Stimulated activated CD4-positive, alpha-beta T cell treated with anti-CD3 and anti-CD28 coated beads, Interleukin-15, amount 100 ng/mL, for 24 hours (primary cell): ENCODE measurements at places on chromosomes 2 and 18.

- DNase-seq, result no peak
Measured at GRCh38 chr18:37309059-37309458, 256.5 kb downstream of the CELF4 start.

DNA sequence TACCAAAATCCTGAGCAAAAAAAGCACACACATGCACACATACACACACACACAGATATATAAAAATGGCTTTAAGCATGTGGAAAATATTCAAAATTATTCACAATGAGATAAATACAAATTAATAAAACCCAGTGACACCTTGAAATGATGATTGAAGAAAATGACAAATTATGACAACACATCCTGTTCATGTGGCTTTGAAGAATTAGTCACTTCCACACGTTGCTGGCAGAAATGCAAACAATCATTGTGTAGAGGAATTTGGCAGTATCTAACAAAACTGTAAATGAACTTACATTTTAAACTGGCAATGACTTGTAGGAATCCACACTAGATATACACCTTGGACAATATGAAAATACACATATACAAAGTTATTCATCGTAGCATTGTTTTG lies 95.8 kb upstream of the RGPD4 start:
- no peak for DNase-seq

- no peak for DNase-seq
Measured at GRCh38 chr2:19793132-19793750, 108.5 kb downstream of the TTC32 start.

DNA sequence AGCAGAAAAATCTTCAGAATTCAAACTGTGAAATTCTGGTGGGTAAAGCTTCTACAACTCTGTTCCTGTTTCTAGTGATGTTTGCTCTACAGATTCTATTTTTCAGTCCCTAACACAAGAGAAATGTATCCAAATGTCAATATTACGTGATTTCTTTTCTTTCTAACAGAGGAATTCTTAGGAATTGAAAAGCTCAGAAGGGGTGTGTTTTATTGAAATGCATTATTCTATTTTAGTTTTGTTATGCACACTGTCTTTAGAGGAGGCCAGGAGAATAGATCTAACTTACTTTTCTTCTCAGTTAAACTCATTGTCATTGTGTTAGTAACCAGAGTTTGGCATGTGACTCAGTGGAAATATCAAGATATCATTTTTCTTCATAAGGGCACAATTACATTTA lies 62.4 kb downstream of the MTX2 start:
- no peak for DNase-seq

- DNase-seq, result no peak
Measured at GRCh38 chr2:197885587-197885986, 81.2 kb downstream of the PLCL1 start.

DNA sequence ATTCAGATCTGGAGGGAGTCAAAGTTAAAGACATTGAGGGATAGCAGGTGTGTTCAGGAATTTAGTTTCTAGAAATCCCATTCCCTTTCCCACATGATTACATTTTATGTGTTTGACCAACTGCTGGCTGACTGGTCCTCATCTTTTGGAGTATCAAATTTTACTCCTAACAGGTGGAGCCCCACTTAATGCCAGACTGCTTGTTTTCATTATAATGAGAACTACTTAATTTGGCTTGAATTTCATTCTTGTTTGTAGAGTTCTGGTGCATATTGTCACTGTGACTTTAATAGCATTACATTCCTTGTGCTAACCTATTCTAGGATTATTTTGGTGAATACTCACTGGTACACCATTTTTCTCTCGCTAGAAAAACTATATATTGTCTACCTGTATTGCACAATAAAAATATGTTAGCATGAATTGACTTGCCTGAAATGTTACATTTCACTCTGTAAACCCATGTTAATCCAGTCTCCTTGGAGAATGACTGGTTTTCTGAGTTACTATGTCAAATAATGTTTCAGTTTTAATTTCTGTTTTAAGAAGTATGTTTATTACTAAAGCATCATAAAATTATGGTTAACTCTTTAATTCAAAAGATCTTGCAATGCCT lies 98.2 kb downstream of the TANC1 start:
- no peak for DNase-seq

- DNase-seq, result peak; percentile 91
Measured at GRCh38 chr2:226800941-226801784, 1.5 kb upstream of the IRS1 start.

- DNase-seq, result no peak
Measured at GRCh38 chr2:85132397-85132796, 795 bp upstream of the TCF7L1 start.

GRCh38 chr2:193793914-193794313 lies 1599.2 kb upstream of the TMEFF2 start:
- no peak for DNase-seq
